T-helper 22 cell (primary cell): ENCODE measurements at places on chromosomes 5 and 9.

DNA sequence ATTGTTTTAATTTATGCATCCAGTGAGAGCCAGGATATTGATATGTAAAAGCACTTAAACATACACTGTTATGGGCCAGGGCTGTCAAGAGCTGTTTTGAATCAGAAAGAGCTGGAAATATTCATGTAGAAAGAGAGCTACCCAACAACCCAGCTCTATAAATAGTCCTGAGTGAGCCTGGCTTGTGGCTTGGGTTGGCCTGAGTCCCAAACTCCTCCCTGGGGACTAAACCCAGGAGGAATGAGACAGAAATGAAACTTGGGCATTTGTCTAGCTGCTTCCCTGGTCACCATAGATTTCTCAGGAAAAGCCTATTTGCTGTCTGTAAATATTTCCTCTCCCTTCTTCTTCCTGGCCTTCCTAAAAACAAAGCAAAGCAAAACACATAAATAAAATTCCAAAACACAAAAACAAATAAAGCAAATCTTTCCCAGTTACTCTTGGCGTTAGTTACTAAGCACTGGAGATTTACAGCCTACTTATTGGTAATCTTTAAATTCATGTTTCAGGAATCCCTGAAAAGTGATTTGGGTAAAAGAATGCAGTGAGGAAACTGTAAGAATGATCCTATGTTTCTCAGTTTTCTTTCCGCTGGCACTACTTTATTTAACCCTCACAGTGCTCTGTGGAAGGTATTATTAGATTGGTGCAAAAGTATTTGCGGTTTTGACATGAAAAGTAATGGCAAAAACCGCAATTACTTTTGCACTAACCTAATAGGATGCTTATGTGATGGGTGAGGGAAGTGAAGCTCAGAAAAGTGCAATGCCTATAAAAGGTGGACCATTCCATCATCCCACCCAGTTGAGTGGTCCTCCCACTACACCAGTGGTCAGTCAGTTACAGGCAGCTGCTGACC, 111.8 kb downstream of the CARTPT start:
- DNase-seq = no peak

GRCh38 chr9:78103971-78104433, 72.4 kb upstream of the GNAQ start:
- no peak for DNase-seq

- no peak for DNase-seq
These were observed 3.3 kb upstream of the LHX2 start for GRCh38 chr9:124008303-124008693.

GRCh38 chr5:100780376-100780870, 122.7 kb downstream of the ST8SIA4 start:
- no peak for DNase-seq
